ENCODE measurements at places on chromosomes 3 and 15.

DNA sequence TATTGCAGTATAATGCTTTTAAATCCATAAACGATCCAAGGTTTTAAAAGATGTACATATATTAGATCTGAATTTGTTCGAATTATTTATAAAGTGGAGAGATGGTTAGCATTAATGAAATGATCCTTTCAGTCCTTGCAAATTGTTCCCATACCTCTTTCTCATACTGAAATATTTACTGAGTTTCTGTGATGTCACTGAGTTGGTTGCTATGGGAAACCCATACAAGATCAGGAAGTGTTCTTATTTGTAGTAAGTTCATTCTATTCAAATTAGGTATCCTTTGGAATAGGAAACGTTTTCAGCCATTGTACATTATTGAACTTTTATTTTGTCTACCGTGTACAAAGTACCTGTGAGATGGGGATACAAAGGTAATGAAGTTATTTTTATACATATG, 73.2 kb upstream of the CHL1 start:
- no peak for DNase-seq

DNA sequence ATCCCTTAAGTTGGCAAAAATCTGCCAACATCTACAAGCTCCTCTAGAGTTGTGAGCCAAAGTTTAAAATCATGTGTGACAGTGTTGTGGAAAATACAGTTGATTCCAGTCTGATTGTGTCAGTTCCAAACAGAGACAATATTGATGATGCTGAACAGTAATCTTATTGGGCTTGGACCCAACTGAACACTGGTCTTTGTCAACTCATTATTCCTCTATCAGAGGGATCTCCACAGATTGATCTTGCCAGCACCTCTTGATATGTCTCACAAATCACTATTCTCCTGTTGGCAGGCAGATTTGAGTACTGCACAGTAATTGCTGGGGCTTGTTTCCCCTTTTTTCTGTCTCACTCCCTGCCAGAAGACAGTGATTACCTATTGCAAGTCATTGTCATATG, 326.6 kb upstream of the DPH6 start:
- no peak for DNase-seq

GRCh38 chr3:10434938-10435336, 70.4 kb downstream of the ATP2B2 start:
- DNase-seq = no peak

- DNase-seq = no peak
These were observed 51.4 kb downstream of the SEMA6D start for GRCh38 chr15:47768735-47769134.

DNA sequence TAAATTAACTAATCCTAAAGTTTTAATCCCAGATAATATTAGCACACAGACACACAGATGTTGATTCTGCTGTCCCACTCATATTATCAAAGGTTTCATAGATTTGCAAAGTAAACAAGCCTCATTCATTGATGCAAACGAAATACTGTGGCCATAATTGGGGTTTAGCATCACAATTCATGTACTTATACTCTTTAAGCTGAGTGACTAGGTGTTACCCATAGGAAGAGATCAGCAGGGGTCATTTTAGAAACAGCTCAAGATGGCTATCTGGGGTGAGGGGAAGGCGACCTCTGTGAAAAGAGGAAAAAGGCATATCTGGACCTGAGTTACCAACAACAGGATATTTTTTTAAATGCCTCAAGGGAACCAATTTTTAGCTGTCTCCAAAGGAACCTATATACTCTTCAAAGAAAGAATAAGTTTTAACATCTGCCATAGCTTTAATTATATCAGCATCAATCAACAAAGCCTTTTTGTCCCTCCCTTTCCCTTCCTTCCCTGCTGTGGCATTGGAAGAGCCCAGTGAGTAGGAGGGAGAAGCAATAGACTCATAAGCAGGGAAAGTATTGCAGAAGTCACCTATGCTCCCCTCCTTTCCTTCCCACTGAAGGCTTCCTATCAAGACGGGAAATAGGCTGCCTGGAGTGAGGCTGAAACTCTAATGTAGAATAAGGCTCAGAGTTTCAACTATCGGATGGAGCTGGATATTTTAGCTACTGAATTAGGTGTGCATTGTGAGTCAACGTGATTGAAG, 553.4 kb downstream of the ZIC1 start:
- no peak for DNase-seq

DNA sequence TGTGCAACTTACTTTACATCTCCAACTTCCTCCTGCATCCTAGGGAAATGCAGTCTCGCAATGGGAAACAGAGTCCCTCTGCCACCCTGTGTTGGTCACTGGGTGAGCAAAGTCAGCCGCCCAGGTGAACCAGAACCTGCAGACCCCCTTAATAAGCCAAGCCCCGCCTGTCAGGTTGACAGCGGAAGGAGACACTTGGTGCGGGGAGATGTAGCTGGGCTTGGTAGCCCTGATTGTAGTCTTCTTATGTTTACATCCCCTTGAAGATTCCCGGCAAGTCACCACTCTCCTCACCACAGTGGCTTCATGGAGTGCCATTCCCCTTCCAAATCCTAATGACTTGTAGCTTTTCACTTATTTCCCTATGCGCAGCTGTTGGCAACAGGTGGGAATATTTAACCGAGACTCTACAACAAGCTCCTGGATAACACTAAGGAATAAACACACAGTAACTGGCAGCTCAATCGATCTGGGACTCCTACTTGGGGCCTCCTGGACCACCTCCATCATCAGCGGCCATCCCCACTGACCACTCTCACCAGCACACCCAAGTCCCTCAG, 17.7 kb upstream of the CLSTN2 start:
- no peak for DNase-seq

DNA sequence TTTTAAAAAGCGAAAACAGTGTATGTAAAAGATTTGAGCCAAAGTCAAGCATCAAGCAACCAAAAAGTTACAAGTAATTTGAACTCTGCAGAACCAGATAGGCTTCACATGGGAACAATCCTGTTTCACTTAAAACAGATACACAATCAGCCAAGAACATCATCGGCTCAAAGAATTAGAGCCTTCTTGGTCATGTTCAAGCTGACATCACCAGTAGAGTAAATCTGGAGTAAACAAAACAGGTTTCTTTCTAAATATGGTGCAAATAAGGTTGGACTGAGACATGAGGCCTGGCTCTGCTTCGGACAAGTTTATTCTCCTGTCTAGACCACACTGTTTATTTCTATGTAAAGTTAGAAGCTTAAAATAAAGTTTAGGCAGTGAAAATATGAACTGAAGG, 116.0 kb downstream of the GMNC start:
- no peak for DNase-seq

DNA sequence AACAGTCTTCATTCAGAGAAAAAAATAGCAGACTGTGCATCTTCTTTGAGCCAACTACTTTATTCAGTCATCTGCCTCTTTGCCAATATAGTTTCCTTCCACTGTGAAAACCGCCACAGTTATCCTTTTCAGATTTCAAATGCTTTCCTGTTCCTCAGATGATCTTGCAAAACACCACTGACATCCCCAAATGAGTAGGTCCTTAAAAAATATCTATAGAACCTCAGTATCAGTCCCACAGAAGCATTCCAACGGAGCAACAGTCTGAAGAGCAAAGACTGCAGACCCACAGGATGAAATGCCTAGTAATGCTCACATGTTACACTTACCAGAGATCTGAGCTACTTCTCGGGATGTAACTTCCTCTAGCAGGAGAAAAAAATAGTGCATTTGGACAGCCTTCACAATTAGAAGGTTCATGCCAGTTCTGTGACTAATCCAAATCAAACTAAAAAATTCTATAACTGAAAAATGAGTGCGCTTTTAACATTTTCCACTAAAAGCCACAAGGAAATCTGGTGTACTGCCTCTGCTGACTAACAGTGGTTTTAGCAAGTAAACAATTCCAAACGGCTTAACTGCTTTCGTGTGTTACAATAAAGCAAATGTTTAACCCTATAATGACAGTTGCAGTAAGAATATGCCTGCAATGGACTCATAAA, at the start of gene ANKRD28:
Gene ANKRD28 (minus strand): TSS at position 338 of the 662 bp plus-strand sequence. CDS start 1,458 bp downstream, outside the sequence.
- DNase-seq = peak; percentile 18

- no peak for DNase-seq
These were observed 39.9 kb upstream of the C3orf49 start for GRCh38 chr3:63779227-63779626.

DNA sequence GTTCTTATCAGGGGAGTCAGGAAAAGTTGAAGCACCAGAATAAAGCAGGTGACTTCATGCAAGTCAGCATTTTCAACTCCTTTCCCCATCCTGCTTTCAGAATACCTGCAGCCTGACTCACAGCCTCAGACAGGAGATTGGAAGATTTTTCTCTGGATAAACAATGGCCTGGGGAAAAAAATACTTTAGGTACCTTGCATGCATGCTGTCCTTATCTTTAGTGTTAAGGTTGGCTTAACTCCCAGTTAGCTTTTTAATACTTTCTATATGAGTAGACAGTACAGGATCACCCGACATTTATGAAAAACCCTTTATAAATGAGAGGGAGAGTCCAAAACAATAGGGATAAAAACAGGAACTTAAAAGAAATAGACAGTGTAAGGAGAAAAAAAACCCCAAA, 53.6 kb downstream of the PAK2 start:
- DNase-seq = no peak

GRCh38 chr3:160796813-160797164, 40.8 kb downstream of the PPM1L start:
- no peak for DNase-seq

- peak; percentile 71 for DNase-seq
These were observed 2.5 kb upstream of the PLCB2 start for GRCh38 chr15:40310001-40310959.

GRCh38 chr15:98868564-98868963, 139.0 kb downstream of the PGPEP1L start:
- DNase-seq = no peak

DNA sequence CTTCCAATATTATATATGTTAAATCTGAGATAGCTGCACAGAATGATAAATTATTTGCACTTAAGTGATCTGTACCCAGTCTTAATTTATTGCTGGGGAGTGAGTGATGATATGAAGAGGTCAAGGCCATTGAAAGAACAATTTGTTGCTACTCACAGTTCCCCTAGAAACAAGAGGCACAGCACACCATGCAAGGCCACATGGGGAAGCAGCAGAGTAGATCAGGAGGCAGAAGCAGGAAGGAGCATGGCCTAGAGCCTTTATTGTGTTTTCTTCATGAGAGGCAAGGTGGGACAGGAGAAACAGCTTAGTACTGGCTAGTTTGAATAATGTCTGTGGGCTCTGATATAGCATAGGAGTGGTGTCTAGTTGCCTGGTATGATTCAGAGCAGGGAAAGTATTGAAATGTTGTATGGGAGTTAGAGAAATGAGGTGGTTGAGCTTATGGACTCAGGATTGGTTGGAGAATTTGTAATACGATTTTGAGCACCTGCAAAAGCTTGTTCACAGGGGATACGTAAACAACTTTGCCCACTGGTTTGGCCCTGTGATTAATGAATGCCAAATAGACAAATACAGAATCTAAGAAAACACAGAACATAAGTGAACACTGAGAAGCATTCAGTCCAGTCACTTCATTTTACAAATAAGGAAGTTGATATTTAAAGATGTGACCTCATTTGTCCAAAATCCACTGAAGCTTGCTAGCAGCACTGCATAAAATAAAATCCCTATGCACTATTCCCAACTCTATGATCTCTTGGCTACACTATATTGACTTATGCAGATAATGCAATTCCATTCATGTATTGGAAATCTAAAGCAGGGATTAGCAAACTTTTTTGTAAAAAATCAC, 71.7 kb downstream of the TMCO5A start:
- no peak for DNase-seq

DNA sequence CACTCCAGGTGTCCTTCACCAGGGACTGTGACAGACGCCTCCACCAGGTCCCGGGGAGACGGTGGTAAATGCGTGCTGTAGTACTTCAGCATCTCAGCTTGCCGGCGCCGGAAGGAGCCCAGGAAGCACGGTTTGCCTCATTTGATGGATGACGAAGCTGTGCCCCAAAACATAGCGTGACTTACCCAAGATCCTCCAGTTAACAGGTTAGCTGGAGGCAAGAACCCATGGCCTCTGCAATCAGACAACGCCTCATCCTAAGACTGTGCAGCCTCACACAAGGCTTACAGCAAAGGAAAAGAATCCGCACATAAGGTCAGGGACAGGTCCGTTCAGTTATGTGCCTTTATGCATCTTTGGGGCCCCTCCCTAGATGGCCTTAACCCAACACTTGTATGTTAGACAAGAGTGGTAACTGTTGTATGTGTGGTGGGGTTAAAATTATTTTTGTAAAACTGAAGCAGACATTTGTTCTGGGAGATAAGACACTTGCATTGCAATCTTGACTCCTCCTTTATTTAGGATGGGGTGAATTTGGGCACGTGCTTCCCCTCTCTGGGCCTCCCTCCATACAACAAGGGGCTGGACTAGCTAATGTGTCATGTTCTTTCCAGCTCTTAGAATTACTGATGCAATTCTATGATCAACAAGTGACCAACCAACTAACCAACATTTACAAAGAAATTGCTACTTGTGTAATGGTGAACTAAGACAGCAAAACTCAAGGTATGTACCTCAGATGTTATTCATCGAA, 39.4 kb downstream of the VGLL4 start:
- peak; percentile 42 for DNase-seq

- DNase-seq = no peak
These were observed 7.6 kb upstream of the DCLK3 start for GRCh38 chr3:36771931-36772330.

DNA sequence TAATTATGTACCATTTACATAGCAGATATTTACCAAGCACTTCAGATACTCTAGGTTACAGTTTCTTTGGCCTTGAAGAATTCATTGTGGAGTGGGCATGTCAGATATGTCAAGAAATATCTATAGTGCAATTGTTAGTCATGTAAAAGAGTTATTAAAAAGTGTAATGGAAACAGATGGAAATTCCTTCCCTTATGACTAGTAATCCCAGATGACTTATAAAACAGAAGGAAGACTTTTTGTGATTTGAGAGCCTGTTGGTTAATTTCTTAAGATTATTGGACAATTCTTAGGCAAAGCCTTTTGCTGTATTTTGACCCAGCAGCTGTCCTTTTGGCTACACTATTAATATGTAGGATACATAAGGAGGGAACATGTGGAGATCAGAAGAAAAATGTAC, 708.9 kb upstream of the NECTIN3 start:
- no peak for DNase-seq

DNA sequence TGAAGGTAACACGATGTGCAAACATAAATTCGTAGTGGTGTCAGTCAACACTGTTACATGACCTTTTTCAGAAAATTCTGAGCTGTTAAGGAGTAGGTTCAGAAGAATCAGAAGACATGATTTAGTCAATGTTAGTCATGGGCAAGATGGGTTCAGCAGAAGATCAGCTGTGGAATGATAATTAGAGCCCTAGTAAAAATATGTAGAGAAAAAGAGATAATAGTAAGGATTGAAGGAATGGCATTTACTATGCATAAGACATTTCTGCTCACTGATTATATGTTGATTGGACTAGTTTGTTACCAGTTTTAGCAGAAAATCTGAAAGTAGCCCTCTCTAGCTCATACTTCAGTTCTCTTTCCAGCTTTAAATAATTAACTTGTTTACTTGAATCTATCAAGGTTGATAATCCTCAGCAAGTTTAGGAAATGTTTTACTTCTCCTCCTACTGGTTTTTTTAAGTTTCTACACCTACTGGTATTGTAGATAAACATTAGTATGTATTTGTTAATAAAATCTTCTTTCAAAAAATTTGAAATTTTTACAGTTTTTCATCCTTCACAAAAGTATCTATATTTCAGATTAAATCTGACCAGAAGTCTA, 98.6 kb downstream of the ALCAM start:
- no peak for DNase-seq

- no peak for DNase-seq
These were observed 95.3 kb downstream of the STAC start for GRCh38 chr3:36475558-36475957.

- DNase-seq = no peak
These were observed 229.0 kb downstream of the ITPR1 start for GRCh38 chr3:4722103-4722502.

GRCh38 chr3:60953351-60953750, 297.9 kb downstream of the FHIT start:
- no peak for DNase-seq

GRCh38 chr3:15601046-15601398, 347 bp downstream of the HACL1 start:
- DNase-seq = no peak

Measured in CMK (cell line).